Activated gamma-delta T cell treated with anti-CD3 and anti-CD28 coated beads, Interleukin-2, amount 50 U/mL, for 16 hours (primary cell): ENCODE measurements at places on chromosomes 1 and 21.

DNA sequence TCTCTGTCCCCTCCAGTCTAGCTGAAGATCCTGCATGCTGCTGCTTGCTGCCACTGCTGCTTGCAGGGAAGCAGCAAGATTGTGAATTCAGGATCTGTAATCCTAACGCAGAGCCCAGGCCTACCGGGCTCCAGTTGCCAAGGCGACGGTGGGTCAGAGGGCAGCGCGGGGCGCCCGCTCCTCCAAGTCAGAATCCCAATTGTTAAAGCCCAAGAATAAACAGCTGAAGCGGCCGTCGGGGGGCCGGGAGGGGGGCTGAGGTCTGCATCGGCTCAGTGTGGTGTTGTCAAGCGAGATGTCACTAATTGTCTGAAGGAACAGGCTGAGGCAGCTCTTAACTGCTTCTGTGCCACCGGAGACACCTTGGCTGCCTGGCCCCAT is 36.8 kb downstream of the AHDC1 start:
- DNase-seq = no peak

DNA sequence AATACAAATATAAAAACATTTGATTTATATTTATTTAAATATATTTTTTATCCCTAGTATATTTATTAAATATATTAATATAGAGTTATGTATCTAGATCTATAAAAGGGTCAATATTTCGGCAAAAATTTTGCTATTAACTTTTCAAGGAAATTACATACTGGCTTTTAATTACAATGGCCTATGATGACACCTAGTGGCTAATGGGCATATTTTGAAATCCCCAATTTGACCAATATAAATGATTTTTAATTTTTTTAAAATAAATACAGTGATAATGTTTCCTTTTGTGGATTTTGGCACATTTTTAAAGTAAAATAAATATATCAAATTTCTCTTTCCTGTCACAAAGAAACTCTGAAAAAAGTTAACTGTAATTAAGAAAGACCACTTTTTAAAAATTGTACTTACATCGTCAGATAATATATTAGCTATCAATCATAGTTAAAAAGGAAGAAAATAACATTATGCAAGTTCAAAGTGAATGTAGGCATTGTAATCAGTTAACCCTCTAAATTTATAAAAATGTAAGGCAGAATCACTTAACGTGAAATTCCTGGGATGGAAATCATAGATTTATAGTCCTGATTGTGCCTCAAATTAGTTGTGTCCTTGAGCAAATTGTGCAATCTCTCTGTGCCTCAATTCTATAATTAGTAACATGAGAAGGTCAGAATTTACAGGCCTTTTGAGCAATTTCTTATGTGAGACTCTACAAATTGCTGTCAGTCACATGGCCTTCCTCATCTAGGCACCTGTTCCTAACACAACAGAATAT is 25.6 kb upstream of the RGS13 start:
- DNase-seq = no peak

GRCh38 chr1:214378492-214378891 is 97.5 kb downstream of the SMYD2 start:
- DNase-seq = no peak

DNA sequence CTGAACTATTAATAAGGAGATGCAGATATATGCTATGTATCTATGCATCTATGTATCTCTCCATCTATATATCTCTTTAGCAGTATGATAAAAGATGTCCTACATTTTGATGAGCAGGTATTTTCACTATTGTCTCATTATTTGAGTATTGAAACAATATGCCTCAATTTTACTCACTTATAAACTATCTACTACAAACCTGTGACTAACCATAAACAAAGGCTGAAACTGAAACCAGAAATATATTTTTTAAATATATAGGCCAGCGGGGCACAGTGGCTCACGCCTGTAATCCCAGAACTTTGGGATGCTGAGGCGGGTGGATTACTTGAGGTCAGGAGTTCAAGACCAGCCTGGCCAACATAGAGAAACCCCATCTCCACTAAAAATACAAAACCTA is 22.0 kb downstream of the EIF4G3 start:
- no peak for DNase-seq

DNA sequence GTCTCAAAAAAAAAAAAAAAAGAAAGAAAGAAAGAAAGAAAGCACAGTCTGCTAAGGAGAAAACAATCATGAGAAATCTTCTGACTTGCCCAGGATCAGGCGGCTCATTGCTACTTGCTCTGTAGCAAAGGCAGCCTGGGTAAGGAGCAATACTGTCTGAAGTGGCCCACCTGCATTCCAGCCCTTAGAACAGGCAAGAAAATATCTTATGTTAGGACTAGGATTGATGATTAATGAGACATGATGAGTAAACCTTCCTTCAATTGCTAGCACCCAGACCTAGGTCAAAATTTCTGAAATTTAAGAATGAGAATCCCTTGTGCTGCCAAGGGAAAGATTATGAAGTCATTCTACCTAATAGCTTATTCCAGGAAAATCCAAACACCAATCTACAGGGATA is 140.8 kb downstream of the DSCAM start:
- DNase-seq = no peak

- no peak for DNase-seq
Measured at GRCh38 chr1:226672339-226672762, 66.7 kb downstream of the ITPKB start.
